ENCODE measurements at places on chromosomes 7 and 10.

DNA sequence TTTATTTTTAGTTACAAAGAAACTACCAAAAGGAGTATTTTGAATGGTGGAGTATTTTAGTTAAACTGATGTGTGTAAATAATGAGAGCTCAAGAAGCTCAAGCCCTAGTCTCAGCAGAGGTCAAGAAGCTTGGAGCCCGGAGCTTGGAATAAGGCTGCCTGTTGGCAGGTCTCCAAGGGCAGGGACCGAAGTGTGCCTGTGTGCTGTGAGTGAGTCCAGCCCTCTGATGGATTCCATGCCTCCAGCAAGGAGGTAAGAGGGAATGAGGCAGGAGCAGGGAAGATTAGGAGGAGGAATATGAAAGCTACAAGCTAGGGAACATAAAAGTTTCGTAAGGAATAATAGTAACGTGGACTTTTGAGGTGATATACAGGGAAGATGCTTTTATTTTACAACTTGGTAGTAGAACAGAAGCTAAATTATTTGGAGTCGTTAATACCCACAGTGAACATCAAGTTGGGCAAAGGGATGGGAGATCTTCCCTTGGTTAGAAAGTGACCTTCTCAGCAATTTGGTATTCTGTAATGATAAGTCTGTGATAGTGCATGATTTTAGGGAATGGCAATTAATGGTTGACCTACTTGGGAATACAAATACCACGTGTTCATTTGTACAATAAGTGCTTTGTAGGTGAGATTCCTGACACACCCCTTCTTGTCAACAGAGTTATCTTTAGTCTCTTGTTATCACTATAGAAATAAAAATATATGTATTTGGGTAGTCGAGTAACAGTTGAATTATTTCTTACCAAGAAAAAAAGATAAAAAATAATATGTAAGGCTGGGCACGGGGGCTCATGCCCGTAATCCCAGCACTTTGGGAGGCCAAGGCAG lies 4.6 kb downstream of the SEC23IP start:
- H3K27me3 ChIP-seq: no peaks in the 10 kb centered on the region
- no peak overlapping the region for H3K4me3 ChIP-seq
- peaks cover 38% of the 10 kb centered on the region for H3K4me1 ChIP-seq
- peaks cover 5% of the 10 kb centered on the region for H3K36me3 ChIP-seq
- DNase-seq: peak; percentile 77

DNA sequence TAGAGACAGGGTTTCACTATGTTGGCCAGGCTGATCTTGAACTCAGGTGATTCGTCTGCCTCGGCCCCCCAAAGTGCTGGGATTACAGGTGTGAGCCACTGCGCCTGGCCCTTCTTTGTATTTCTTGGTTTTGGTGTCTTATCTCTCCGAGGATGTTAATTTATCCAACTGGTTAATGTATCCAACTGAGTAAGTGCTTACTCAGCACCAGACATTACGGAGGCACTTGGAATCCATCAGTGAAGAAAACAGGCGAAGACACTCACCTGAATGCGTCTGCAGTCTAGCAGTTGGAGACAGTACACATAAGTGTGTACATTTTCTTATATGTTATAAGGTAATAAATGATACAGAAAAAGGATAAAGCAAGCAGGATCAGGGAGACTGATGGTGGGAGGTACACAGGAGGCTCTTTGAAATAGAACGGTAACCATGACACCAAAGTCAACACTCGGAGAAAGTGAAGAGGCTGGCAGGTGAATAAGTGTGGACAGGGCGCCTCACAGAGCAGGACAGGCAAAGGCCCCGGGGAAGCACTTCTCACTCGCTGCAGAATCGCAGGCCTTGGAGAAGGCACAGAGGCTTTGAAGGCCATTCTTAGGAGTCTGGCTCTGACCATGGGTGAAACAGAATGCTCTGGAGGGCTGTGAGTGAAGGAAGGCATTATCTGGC lies 73.1 kb downstream of the LANCL2 start:
- no peak for DNase-seq
- no peak overlapping the region for H3K27ac ChIP-seq
- no peaks in the 10 kb centered on the region for H3K36me3 ChIP-seq
- no peaks in the 10 kb centered on the region for H3K27me3 ChIP-seq

DNA sequence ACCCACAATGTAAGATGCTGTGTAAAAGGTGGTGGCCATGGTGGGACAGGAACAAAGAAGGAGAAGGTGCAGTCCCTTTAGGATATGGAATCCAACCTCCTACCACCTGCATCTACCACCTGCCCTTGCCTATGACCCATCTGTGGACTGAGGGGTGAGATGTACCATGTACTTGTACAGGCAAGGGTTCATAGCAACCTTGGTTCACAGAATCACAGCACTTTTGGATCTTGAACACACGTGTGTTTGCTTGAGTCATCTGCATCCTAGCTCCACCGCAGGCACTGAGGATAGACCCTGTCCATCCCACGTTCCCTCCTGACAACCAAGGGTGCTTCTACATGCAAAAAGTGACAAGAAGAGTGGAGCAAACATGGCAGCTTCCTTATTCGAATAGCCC lies 162.3 kb downstream of the GFRA1 start:
- no peaks in the 10 kb centered on the region for H3K27me3 ChIP-seq
- no peak for DNase-seq
- H3K4me3 ChIP-seq: no peak overlapping the region
- no peak overlapping the region for H3K27ac ChIP-seq
- H3K4me1 ChIP-seq: no peaks in the 10 kb centered on the region

GRCh38 chr10:130631142-130632096 lies 495.2 kb downstream of the GLRX3 start:
- no peak for DNase-seq
- no peaks in the 10 kb centered on the region for H3K36me3 ChIP-seq
- H3K4me1 ChIP-seq: no peaks in the 10 kb centered on the region
- H3K4me3 ChIP-seq: no peak overlapping the region

- no peak overlapping the region for H3K27ac ChIP-seq
- no peaks in the 10 kb centered on the region for H3K27me3 ChIP-seq
- no peaks in the 10 kb centered on the region for H3K36me3 ChIP-seq
- H3K4me3 ChIP-seq: no peak overlapping the region
- DNase-seq: no peak
- peaks cover 19% of the 10 kb centered on the region for H3K4me1 ChIP-seq
Measured at GRCh38 chr7:50562136-50562535, 3.1 kb downstream of the DDC start.

DNA sequence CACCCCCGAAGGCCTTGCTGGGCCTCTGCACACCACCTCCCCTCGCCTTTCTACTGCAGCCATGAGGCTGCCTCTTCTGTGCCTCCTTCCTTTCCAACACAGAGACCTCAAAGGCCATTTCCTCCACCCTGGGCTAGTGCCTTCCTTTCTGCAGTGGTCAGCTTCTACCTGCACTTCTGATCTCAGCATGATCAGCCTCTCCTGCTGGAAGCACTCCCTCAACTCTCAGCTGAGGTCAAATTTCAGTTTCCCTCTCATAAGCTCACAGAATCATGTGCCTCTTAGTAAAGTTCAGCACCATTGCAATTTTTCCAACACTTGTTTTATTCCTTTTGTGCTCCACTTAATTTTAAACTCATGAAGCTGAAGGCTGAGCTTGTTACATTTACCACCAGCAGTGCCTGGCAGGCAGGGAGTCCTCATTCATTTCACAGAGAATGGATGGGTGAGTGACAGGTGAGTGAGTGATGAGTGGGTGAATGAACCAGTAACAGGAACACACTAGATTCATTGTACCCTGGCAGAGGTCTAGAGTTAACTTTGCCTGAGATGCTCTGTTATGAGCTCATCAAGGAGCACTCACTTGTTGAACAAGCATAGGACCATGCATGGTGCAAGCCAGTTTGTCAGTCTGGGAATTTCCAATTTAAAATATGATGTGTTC lies 124.0 kb upstream of the PRSS58 start:
- no peaks in the 10 kb centered on the region for H3K4me1 ChIP-seq
- no peak overlapping the region for H3K4me3 ChIP-seq
- H3K27ac ChIP-seq: no peak overlapping the region
- H3K27me3 ChIP-seq: no peaks in the 10 kb centered on the region
- no peaks in the 10 kb centered on the region for H3K36me3 ChIP-seq

- no peak overlapping the region for H3K27ac ChIP-seq
- no peaks in the 10 kb centered on the region for H3K27me3 ChIP-seq
- no peaks in the 10 kb centered on the region for H3K36me3 ChIP-seq
- H3K4me3 ChIP-seq: no peak overlapping the region
- no peak for DNase-seq
Measured at GRCh38 chr7:36999626-37000485, 275.6 kb upstream of the AOAH start.

DNA sequence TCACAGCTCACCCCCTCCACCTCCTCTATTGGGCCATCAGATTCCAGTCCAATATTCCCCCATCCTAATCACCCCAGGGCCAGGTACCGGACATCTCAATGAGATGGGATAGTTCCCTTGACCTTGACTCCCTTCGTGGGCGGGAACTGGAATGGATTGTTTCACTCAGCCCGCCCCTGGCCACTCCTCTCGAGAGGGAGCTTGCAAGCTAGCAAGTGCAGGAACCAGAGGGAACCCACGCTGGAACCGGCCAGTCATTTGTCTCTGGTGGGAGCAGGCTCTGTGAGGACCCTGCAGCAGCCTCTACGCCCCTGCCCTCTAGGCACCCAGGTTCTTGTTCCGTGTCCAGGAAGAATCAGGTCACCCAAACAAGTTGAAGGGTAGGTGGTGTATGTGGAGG lies 11.0 kb upstream of the RADIL start:
- H3K4me1 ChIP-seq: no peaks in the 10 kb centered on the region
- H3K27me3 ChIP-seq: no peaks in the 10 kb centered on the region
- DNase-seq: no peak
- H3K36me3 ChIP-seq: no peaks in the 10 kb centered on the region
- no peak overlapping the region for H3K27ac ChIP-seq
